Activated CD4-positive, alpha-beta T cell treated with anti-CD3 and anti-CD28 coated beads for 1 hour (primary cell): ENCODE measurements at places on chromosomes 1 and 21.

- DNase-seq = no peak
Observed at GRCh38 chr1:236425031-236425663, 31.1 kb downstream of the EDARADD start.

DNA sequence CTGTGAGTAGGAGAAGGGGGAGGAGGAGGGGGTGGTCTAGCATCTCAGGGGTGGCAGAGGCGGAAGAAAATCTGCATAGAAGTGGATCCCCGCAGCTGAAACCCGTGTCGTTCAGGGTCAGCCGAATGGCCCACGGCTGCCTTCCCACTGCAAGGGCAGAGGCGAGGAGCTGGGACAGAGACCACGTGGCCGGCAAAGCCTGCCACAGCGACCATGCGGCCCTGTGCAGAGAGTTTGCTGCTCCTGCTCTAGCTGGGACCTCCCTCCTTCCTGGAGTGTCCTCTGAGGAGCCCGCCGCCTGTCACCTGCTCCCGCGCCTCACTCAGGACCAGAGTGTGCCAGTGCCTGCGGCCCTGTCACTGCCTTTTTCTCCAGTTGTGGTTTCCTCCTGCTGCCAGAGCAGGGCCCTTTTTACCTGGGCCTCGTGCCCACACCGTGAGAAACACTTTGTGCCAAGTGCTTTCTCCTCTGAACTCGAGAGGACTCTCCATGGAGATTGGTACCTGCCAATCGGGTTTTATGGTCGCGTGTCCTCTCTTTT, 5.4 kb upstream of the TRPM2 start:
- no peak for DNase-seq

- DNase-seq = peak; percentile 70
Observed at GRCh38 chr1:27872059-27872801, at the start of gene THEMIS2. THEMIS2 (plus strand) TSS chr1:27872544; CDS start chr1:27872572, 28 bp downstream.

- no peak for DNase-seq
Observed at GRCh38 chr1:231865331-231865730, 238.7 kb downstream of the DISC1 start.

- DNase-seq = no peak
Observed at GRCh38 chr1:47792779-47793178, 204.4 kb downstream of the TRABD2B start.

DNA sequence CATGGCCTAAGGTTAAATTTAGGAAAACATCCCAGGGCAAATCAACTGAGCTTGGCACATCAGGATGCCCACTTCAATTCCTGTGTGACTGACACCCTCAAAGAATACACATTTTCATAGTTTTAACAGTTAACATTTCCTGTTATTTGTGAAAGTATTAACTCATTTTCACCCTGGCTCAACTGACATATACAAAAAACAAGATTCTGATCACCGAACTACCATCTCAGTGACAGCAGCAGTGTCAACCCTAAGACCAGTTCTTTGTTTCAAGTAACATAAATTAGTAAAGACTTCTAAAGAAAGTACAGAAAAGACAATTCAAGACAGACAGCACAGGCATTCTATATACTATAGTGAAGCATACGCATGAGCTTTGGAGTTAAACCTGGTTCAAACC, 69.0 kb upstream of the SDC3 start:
- no peak for DNase-seq

DNA sequence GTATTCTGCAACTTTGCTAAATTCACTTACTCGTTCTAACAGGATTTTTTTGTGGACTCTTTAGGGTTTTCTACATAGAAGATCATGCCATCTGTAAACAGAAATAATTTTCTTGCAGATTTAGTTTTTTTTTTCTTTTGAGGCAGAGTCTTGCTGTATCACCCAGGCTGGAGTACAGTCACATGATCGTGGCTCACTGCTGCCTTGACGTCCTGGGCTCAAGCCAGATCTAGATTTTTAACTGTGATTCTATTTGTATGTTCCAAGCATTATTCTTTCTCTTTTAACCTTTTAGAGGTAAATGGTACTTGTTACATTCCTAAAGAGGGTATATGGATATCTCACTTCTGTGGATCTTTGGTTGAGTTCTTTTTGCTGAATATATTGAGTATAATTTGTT, 18.6 kb downstream of the FABP3 start:
- DNase-seq = no peak

- no peak for DNase-seq
Observed at GRCh38 chr1:200900877-200901276, 6.2 kb downstream of the INAVA start.

DNA sequence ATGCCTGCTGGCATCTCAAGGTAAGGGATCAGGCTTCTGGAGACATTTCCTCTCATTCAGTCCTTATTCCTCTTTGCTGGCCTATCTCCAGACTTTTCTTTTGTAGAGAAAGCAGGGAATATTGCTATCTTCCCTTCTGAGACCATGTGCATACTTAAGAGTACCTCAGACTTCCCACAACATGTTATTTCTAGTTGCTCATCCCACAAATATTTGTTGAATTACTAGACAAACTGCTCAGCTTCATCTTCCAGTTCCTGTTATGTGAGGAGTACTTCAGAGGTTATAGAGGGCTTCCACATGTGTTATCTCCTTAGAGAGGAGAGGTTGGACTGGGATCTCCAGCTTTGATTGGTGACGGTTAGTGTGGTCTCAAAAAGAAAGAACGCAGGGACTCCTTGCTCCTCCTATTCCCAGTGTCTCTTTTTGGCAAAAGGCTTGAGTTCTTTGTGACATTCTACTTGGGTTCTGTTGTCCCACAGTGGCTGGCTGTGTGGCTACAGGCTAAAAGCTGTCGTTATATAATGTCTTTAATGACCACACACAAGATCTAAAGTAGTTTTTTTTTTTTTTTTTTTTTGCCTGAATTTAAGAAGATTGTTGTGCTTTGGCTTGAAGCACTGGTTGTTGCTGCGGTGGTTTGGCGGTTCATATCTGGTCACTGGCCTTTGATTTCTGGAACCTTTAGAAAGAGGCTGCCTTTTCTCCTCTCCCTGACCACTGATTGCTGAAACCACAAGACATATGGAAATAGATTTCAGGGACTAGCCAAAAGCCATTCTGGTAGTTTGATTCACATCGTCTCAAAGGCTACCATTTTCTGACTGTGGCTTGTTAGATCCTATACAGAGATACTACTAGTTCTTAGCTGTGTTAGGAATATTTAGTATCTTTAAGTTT, 78.7 kb downstream of the FGGY start:
- DNase-seq = no peak

- DNase-seq = no peak
Observed at GRCh38 chr1:36432616-36433015, 17.6 kb downstream of the OSCP1 start.

DNA sequence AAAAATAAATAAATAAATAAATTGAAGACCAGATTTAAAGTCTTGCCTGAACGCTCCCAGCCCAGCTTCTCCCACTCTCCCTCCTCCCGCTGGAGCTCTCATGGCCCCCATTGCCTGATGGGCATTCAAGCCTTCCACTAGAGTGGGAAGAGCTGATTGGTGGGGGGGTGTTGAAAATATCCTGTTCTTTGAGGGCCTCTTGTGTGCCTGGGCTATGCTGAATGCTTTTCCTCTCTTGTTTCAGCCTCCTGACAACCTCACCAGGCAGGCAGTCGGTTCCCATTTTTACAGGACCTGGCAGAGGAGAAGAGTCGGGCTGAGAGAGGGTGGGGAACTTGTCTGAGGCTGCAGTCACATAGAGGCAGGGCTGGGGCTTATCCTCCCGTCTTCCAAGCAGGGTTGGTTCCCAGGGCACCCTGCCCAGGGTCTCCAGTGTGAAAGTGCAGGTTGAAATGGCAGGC, 59.2 kb upstream of the SSBP3 start:
- DNase-seq = no peak

- DNase-seq = no peak
Observed at GRCh38 chr1:215405211-215405610, 161.9 kb upstream of the KCTD3 start.

GRCh38 chr21:42056996-42057689, 14.0 kb upstream of the UMODL1 start:
- no peak for DNase-seq

GRCh38 chr1:226862890-226863289, 7.5 kb upstream of the PSEN2 start:
- no peak for DNase-seq

- no peak for DNase-seq
Observed at GRCh38 chr1:156078728-156079127, 3.5 kb downstream of the MEX3A start.

DNA sequence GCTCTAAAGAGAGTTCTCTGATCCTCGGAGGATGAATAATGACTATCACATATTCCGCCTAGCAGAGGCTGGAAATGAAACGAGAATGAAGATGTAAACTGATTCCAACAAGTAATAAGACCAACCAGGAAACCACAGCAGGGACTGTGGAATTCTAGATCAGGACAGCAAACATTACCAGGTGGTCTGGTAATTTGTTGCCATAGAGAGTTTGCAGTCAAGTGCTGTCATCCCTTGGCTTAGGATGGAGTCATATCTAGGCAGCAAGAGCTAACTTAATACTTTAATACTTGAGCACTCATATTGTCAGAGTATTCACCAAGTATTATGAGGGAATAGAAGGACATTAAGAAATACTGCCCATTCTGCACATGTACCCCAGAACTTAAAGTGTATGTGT, 45.1 kb upstream of the MUTYH start:
- DNase-seq = no peak

GRCh38 chr1:214396330-214396729, 115.4 kb downstream of the SMYD2 start:
- DNase-seq = no peak

DNA sequence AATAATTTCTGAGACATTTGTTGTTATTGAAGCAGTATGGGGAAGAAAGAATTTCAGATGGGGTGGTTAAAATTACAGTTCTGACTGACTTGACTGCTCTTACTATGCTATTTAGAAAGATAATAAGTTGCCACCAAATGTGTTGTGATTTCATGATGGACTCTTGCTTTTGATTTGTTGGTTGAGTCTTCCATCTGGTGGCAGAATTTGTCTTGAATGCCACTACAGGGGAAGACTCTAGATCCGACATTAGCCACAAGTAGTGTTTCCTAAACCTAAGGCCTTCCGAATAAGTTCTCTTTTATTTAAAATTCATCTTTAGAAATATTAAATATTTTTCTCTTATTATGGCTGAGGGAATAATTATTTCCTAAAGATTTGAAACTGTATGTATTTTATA, 190.9 kb upstream of the ADGRL4 start:
- DNase-seq = no peak

DNA sequence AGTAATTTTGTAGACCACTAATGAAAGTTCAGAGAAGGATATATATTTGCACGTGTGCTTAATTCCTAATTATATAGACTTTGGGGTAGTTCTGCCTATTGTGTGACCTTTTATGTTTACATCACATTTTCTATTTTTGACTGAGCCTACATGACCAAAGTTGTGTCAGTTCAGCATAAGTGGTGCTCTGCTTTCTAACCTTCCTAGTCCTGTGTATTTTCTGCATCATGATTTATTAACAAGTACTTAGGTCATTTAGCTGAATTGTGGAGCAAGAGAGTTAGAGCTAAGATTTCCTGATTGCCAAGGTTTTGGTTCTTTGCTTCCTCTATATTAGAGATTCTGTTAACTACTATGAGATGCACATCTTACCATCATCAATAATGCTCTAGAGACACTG, 176.0 kb downstream of the C1orf21 start:
- no peak for DNase-seq

- DNase-seq = no peak
Observed at GRCh38 chr1:228853637-228854036, 118.4 kb downstream of the RHOU start.

DNA sequence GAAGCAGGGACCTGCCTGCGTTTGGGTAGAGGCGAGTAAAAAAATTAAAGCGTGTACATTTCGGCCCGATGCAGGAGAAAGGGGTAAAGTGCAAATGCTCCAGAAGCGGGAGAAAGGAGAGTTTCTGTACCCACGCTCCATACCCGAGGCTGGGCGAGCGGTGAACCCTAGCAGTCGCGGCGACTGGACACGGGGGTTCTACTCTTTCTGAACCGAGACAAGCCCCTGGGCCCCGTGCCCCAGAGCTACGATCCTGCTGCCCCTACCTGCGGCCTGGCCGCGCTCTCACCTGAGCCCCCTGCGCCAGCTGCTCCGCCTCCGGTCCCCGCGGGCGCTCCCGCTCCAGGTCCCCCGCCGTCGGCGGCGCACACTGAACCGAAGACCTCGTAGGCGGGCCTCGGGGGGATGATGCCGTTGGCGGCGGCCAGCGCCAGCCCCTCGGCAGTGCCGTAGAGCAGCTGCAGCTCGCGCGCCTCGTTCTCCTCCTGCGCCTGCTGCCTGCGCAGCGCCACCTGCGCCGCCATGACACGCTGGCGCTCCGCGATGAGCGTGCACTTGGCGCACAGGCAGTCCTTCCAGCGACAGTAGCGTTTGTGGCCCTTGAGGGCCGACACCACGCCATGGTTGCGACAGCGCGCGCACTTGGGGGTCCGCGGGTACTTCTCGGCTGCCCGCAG, 2.4 kb downstream of the DMRTA2 start:
- DNase-seq = no peak

DNA sequence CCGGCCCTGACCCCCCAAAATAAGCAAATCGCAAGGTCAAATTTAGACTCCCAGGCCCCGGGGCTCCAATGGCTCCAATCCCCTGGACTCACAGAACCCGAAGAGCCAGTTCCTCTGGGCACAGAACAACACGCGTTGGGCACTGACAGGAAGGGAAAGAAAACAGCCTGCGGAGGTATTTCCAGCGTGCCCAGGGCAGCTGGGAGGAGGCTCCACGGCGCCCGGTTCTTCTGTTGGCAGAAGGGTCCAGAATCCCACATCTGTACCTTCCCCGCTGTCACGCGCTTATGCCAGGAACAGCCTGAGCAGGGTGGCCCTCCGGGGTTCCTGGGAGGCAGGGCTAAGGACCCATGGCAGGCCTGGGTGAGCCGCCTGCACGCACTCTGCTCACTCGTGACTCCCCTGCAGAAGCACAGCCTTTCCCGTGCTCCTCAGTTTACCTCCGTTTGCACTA, 85.5 kb downstream of the RIPK4 start:
- no peak for DNase-seq

DNA sequence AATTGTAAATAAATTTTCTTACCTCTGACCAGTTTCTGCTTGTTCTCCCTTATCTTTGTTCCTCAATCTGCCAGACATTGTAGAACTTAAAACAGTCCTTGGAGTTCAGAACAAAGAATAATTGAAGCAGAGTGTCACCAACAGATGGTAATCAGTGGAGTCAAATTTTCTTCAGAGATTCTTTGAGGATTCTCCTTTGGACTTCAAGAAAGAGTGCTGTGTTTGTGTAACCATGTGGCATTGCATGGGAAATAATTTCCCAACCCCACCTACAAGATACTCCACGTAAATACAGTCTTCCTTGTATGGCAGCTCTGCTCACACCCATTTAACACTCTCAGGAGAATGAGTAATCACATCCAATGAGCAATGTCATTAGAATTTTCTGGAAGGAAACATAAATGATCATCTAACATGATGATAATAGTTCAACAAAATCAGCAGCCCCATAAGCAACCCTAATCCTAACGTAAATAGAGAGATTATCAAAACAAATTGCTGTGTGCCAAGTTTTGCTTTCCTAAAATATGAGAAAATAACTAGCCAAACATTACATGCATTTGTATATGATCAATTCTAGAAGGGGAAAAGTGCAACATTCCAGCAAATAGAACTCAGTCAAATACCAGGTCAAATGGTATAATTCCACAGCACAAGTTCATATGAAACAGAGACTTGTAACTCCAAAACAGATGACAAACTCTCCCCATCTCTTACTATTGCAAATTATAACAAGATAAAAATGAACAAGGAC, 6.9 kb upstream of the DENND1B start:
- no peak for DNase-seq
